ENCODE measurements at places on chromosomes 2 and 18. TPM values are rescaled to one million over a fixed set of nuclear protein-coding genes. Genes with fewer than 3 reads are reported as not detected.
A peak's percentile ranks its signal among the peaks of the same experiment; 100 is the strongest.

DNA sequence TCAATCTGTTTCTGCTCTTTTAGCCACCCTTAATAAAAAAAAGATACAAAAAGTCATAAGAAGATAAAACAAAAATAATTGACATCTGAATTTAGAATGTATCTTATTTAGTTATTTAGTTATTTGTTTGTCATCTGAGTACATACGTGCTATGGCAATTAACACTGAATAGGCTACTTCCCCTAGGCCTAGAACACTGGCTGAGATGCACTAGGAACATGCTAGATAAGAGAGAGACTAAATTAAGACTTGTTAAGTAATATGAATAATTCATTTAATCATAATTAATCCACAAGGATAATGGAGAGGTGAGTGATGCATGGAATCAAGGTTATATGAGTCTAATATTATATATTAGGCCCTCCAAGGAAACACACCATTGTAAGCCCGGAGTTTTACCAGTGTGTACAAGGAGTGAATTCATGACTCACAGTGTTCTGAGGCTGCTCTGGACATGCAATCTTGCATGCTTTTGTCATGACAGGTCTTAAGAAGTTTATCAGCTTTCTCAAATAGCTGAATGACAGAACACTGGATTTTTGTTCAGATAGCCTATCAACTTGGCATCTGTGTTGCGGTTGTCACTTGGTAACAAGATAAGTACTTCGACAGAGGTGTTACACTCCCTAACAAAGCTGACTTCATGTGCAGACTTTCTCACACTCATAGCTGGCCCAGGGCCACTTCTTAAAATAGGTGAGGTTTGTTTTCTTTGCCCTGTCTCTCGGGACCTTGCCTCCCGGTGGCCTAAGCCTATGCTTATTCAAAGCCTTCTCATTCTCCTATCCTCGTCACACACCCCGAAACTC is 5.0 kb upstream of the SERPINB2 start:
- H3K36me3 ChIP-seq = no peaks in the 10 kb centered on the region
- no peak for DNase-seq
- peaks cover 23% of the 10 kb centered on the region for H3K4me1 ChIP-seq
- no peak overlapping the region for H3K4me3 ChIP-seq
- peak overlapping the region; percentile 61 for H3K27ac ChIP-seq
- no peaks in the 10 kb centered on the region for H3K27me3 ChIP-seq

The CKAP2L gene
- 3.8 TPM for total RNA-seq

GRCh38 chr2:161228511-161229240 is 68.4 kb downstream of the TANK start:
- H3K27me3 ChIP-seq = no peaks in the 10 kb centered on the region
- H3K36me3 ChIP-seq = peaks cover 67% of the 10 kb centered on the region
- no peak overlapping the region for H3K27ac ChIP-seq
- no peaks in the 10 kb centered on the region for H3K4me1 ChIP-seq

DNA sequence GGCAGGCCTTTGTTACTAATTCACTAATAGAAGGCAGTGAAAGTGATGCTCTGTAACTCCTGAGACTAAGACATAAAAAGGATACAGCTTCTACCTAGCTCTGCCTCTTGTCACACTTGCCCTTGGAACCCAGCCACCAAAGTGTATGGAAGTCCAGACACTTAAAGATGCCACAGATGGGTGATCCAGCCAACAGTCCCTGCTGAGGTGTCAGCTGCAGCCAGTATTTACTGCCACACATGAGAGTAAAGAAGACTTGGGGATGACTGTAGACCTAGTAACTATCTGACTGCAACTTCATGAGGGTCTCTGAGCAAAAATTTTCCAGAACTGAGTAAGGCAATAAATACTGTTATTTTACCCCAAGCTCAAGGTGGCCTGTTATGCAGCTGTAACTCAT is 8.8 kb downstream of the IMMT start:
- no peaks in the 10 kb centered on the region for H3K27me3 ChIP-seq
- no peak overlapping the region for H3K4me3 ChIP-seq
- no peaks in the 10 kb centered on the region for H3K36me3 ChIP-seq
- DNase-seq = no peak

The IL36RN gene
- total RNA-seq = 31.6 TPM

- no peak overlapping the region for H3K4me3 ChIP-seq
- H3K27me3 ChIP-seq = no peaks in the 10 kb centered on the region
- H3K36me3 ChIP-seq = no peaks in the 10 kb centered on the region
- H3K27ac ChIP-seq = no peak overlapping the region
- no peak for DNase-seq
These were observed 34.8 kb upstream of the MMADHC start for GRCh38 chr2:149622343-149622742.

GRCh38 chr2:215910180-215910579 is 103.2 kb downstream of the MREG start:
- no peaks in the 10 kb centered on the region for H3K27me3 ChIP-seq
- H3K4me3 ChIP-seq = no peak overlapping the region
- H3K36me3 ChIP-seq = no peaks in the 10 kb centered on the region
- no peaks in the 10 kb centered on the region for H3K4me1 ChIP-seq
- DNase-seq = no peak
- no peak overlapping the region for H3K27ac ChIP-seq

The AFTPH gene
- 59.5 TPM for total RNA-seq

DNA sequence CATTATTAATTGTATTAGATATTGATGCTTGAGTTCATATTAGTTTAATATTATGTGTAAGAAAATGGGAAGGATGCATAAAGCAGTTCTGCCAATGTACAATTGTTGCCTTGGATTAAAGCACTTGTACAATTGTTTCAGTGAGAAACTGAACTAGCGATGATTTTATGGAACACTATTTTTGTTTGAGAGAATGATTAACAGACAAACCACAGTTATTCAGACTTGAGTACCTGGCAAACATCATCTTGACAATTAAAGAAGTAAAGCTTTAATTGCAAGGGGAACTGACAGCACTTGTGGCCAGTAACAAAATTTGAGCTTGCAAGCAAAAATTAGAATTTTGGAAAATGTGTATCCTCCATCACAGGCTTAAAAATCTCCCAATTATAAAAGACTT is 214.3 kb downstream of the RIT2 start:
- no peak overlapping the region for H3K4me3 ChIP-seq
- no peaks in the 10 kb centered on the region for H3K4me1 ChIP-seq
- no peak overlapping the region for H3K27ac ChIP-seq
- no peak for DNase-seq
- H3K36me3 ChIP-seq = no peaks in the 10 kb centered on the region

GRCh38 chr2:240289701-240290431 is 145.6 kb upstream of the GPC1 start:
- no peak overlapping the region for H3K27ac ChIP-seq
- no peaks in the 10 kb centered on the region for H3K4me1 ChIP-seq
- H3K27me3 ChIP-seq = no peaks in the 10 kb centered on the region
- no peak overlapping the region for H3K4me3 ChIP-seq
- no peak for DNase-seq

DNA sequence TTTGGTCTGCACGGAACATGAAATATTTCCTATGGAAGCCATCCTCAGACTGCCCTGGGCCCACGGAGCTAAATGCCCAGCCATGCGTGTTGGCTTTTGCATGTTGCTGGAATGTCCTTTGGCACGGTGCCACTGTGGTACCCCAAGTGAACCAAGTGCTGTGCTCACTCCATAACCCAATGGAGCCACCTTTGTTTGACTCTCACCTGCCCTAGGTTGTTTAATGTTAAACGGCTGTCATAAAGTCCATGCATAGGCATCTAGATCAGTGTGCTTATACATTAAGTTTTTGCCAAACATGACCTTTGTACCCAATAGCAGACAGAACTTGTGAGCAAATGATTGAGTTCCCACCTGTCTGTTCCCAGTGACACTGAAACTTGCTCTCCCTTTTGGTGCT is 59.9 kb upstream of the TMEM87B start:
- no peaks in the 10 kb centered on the region for H3K4me1 ChIP-seq
- no peak for DNase-seq
- no peak overlapping the region for H3K27ac ChIP-seq
- H3K36me3 ChIP-seq = peaks cover 22% of the 10 kb centered on the region
- H3K27me3 ChIP-seq = no peaks in the 10 kb centered on the region

- H3K4me1 ChIP-seq = no peaks in the 10 kb centered on the region
- H3K27me3 ChIP-seq = no peaks in the 10 kb centered on the region
- no peaks in the 10 kb centered on the region for H3K36me3 ChIP-seq
- no peak for DNase-seq
These were observed 73.0 kb upstream of the KCTD1 start for GRCh38 chr18:26621161-26622026.

DNA sequence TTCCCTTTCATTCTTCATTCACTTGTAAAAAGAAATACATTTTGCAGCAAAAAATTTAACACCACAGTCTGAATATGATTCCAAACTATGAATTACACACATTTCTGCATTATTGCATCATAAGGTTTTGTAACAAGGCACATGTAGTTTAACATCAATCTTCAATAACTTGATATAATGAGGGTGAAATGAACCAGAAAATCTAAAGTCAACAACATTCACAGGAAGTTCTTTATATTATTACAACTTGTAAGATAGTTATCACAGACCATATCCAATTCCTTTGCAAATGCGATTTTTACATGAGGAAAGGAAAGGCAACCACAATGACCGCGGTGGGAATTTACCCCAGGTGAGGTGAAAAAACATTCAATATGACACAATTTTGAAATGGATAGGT is 213.3 kb downstream of the NAPG start:
- no peak overlapping the region for H3K27ac ChIP-seq
- no peak for DNase-seq
- H3K4me1 ChIP-seq = no peaks in the 10 kb centered on the region
- H3K4me3 ChIP-seq = no peak overlapping the region
- H3K36me3 ChIP-seq = no peaks in the 10 kb centered on the region

The VIL1 gene
- total RNA-seq = 3.3 TPM

The ZFP36L2 gene
- 225 TPM for total RNA-seq

The SLC5A7 gene
- total RNA-seq = not detected

GRCh38 chr2:233056961-233057605 is 3.1 kb upstream of the INPP5D start:
- DNase-seq = peak; percentile 40
- H3K27me3 ChIP-seq = no peaks in the 10 kb centered on the region
- H3K36me3 ChIP-seq = no peaks in the 10 kb centered on the region
- H3K27ac ChIP-seq = no peak overlapping the region

The SCN7A gene
- 4.6 TPM for total RNA-seq

- DNase-seq = no peak
- no peaks in the 10 kb centered on the region for H3K36me3 ChIP-seq
- H3K27me3 ChIP-seq = no peaks in the 10 kb centered on the region
- peaks cover 18% of the 10 kb centered on the region for H3K4me1 ChIP-seq
- no peak overlapping the region for H3K4me3 ChIP-seq
- H3K27ac ChIP-seq = peak overlapping the region; percentile 8
These were observed 86.3 kb downstream of the ZFP36L2 start for GRCh38 chr2:43139996-43140621.

DNA sequence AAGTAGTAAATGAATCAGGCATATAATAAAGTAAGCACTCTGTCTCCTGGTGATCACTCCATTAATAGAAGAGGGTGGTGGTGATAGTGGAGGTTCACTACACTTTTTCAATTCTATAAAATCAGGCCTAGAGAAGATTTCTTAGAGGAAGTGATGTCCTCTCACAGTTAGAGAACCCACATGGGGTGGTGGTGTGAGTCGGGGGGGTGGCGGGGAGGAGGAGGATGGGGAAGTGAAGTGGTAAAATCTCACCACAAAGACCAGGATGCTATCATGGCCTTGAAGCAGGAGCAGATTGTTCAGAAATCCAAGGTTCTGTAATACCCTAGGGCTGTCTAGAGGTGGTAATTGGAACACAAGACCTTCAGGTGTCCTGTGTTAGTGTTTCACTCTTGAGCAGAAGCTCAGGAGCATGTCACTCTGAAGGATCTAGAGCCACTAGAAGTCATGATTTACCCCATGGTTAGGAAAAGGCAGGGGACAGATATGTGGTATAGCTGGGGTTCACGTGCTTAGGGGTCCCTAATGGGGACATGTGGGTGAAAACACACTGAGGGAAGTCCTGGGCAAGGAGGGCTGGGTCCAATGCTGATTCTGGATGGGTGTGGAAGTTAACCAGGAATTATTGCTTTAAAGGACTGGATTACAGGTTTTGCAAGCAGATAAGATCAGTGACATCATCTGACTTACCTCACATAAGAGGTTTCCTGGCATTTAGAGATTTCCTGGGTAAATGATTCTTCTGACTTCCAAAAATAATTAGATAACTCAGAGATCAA is 31.0 kb downstream of the RNF125 start:
- no peak overlapping the region for H3K4me3 ChIP-seq
- peaks cover 17% of the 10 kb centered on the region for H3K4me1 ChIP-seq

The VSNL1 gene
- 12.3 TPM for total RNA-seq

GRCh38 chr2:71496156-71496770 is 42.9 kb downstream of the DYSF start:
- no peaks in the 10 kb centered on the region for H3K4me1 ChIP-seq
- H3K27me3 ChIP-seq = no peaks in the 10 kb centered on the region
- no peak for DNase-seq
- no peak overlapping the region for H3K27ac ChIP-seq
